ENCODE measurements at places on chromosomes 11 and 22.
A peak's percentile ranks its signal among the peaks of the same experiment; 100 is the strongest.

DNA sequence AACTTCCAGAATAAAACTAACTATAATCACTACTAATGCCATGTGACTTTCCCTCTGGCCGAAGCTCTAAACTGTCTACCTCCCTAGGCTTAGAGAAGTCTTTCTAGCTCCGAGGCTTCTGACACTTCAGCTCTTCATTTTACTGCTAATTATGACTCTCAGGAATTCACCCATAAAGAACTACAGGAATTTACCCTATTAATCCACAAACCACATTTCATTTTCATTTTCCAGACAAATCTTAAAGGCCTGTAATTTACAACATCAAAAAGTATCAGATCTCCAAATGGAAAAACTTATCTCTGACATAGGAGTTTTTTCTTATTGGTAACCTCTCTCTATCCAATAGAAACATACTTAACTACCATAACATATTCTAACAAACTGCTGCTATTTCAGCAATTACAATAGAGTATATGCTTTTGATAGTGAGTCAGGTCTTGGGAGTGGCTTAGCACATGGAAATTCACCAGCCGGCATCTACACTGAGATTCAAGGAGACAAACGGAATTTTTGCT is 33.4 kb downstream of the MRTFA start:
- DNase-seq, result no peak

GRCh38 chr11:132312701-132313111 is 942.3 kb downstream of the NTM start:
- DNase-seq, result no peak

DNA sequence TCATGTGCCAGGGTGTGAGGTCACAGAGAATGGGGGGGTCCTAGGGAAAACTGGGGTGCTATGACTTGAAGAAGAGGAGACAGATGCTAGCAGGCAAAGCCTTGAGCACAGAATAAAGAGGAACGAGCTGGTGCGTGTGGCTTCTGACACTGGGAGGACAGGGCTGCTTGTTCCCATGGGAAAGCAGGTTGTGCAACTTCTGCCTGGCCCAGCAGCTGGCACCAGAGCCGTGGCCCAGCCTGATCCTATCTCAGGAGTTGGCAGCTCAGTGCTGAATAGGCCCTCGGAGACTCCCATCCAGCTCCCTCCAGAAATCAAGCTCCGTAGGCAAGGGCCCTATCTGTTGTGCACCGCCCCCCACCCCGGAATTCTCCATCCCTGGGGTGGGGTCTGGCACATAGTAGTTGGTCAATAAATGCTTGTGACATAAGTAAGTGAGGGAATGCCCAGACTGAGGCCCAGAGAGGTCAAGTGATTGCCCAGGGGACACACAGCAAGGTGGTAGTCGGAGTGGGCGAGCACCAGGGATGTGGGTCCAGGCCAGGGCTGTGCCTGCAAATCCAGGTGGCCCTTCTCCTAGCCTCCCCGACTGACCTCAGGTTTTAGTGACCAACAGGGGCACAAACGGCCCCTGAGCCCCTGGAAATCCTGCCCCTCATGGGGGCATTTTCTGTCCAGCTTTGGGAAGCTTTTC is 19.5 kb upstream of the FADD start:
- no peak for DNase-seq

DNA sequence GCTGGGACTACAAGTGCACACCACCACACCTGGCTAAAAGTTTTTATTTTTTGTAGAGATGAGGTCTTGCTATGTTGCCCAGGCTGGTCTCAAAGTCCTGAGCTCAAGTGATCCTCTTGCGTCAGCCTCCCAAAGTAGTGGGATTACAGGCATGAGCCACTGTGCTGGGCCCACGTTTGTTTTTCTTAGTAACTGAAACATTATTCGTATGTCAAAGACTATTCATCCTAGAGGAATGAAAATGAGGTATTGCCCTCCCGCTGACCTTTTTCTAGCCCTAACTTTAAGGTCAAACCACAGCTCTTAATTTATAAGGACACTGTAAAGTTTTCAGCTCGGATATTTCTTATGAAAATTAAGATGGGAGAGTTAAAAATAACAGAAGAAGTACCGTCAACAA is 33.2 kb upstream of the PAX6 start:
- no peak for DNase-seq

DNA sequence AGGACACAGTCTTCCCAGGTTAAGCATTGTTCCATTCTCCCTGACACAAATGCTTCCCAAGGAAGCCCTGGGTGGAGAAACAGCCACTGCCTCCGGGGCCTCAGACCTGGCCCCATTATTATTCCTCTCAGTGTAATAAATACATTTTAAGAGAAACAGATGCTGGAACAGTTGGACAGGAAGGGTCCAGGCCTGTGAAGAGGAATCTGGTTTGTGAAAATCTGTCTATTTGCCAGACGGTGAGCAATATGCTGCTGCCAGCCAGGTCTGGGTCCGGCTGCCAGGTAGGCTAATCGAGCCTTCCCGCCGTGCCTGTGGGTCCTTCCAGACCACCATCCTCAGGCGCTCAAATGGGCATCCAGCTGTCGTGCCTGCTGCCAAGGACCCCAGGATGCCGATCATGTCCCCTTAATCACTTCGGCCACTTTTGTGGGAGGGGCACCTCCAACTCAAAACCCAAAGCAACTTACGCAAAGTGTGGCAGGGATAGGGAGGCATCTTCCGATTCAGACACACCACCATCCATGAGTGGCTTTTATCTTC is 528.4 kb downstream of the MIAT start:
- DNase-seq, result no peak

GRCh38 chr11:102243399-102243884 is 73.8 kb upstream of the BIRC3 start:
- no peak for DNase-seq

GRCh38 chr11:13315517-13316432 is 38.2 kb downstream of the BMAL1 start:
- no peak for DNase-seq

DNA sequence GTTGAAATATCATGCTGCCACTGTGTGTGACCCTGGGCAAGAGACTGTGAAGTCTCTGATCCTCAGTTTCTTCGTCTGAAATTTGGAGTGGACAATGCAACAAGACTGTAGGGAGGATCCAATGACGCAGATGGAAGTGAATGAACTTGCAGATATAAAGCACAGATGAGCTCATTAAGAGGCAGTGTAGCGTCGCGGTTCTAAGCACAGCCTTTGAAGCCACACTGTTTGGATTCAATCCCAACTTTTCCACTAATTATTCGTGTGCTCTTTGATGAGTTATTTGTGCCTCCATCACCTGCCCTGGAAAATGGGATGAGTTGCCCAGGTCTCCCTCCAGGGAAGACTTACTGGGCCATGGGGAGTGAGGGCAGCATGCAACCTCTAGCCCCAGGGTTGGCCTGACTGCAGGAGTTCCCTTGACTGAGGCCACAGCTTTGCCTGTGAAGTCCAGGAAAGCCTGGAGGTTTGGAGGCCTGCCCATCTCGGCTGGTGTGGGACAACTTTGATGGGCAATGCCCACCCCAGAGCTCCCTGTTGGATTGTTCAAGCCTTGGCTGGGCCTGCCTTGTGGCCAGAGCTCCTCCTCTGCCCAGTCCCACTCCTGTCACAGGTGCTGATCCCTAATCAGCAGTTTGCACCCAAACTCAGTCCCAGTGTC is 266.0 kb upstream of the B3GAT1 start:
- DNase-seq, result no peak

DNA sequence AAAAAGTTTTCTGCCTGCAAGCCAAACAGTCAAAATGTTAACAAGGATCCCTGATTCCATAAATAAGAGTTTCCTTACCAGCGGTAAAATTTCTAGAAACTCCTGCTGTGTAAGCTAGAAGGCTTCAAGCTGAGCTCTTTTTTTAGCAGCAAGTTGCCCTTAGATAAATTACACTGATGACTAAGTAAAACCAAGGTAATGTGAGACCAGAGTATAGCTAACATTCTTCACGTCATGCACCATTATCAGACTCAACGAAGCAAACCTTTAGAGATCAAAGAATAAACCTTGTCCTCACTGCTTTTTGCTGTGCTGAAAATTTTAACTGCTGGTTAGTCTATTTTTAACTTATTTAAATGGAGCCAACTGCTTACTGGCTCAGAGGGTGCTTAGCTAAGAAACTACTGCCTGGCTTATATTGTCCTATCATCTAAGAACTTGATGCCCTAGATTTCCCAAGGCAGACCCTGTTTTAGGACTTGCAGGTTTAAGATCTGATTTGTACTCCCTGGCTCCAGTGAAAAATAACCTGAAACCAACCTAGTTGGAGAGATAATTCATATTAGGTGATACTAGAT is 900.7 kb downstream of the JRKL start:
- no peak for DNase-seq

GRCh38 chr11:117145393-117145761 is 1.3 kb downstream of the PAFAH1B2 start:
- no peak for DNase-seq

DNA sequence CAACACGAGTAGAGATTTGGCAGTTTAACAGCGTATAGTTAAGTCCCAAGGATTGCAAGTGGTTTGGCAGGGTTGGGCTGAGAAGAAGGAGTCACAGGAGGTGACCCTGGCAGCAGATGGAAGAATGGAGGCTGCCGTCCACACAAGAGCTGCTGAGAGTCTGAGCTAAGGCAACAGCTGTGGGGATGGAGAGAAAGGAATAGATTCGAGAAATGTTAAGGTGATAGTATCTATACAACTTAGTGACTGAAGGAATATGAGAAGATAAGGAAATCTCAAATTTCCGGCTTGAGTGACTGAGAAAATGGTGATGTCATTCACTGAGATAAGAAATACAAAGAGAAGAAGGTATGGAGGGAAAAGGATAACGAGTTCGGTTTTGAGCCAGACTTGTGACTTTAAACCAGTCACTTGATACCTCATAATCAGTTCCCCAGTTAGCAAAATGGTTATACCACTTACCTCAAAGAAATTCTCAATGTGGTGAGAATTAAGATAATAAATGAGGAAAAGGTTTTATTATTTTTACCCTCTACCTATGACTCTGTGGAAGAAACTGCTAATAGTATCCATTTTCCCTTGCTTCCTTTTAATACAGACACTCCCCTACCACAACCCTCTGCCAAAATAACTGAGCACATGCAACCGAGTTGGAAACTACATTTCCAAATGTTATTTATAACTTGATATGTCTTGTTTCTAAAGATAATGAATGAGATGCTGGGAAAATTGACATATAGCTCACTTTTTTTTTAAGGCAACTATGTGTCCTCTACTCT is 30.7 kb downstream of the FAM168A start:
- no peak for DNase-seq

- DNase-seq, result no peak
These were observed 15.9 kb upstream of the GLYATL1 start for GRCh38 chr11:58923300-58923788.

DNA sequence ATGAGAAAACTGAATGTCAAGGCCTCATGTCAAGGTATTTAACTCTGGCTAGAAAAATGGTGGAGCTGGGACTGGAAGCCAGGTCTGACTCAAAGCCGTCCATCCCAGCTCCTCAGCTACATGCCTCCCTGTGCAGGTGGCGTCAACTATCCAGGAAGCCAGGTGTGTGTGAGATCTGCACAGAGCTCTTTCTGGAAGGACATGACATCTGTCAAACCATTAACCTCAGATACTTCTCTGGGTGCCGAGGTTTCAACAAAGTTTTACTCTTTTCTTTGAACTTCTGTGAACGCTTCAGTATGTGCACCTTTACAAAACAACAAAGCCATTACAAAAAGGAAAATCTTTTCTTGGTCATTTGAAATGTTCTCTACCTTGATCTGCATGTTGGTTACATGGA is 7.0 kb upstream of the CASTOR1 start:
- DNase-seq, result no peak

GRCh38 chr11:69445131-69445470 is 36.4 kb upstream of the LINC01488 start:
- no peak for DNase-seq

DNA sequence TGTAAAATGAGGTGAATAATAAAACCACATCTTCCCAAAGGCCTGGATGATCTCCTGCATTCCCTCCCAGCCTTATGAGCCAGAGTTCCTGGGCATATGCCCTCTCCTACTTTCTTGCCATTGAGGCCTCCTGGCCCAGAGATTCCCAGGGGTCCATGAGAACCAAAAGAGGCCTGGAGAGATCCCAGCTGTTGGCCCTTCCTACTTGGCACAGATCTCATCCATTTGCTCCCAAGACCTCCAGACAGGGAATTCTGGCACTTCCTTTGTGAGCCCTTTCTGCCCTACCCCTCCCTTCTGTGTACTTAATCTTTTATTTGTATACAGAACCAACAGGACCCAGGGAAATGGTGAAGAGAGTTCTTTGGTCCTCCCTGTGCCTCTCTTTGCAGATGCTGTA is 21.4 kb downstream of the POU2F3 start:
- no peak for DNase-seq

GRCh38 chr11:17581732-17582053 is 34.6 kb downstream of the OTOG start:
- no peak for DNase-seq

GRCh38 chr22:17597217-17597616 is 31.3 kb downstream of the ATP6V1E1 start:
- no peak for DNase-seq

DNA sequence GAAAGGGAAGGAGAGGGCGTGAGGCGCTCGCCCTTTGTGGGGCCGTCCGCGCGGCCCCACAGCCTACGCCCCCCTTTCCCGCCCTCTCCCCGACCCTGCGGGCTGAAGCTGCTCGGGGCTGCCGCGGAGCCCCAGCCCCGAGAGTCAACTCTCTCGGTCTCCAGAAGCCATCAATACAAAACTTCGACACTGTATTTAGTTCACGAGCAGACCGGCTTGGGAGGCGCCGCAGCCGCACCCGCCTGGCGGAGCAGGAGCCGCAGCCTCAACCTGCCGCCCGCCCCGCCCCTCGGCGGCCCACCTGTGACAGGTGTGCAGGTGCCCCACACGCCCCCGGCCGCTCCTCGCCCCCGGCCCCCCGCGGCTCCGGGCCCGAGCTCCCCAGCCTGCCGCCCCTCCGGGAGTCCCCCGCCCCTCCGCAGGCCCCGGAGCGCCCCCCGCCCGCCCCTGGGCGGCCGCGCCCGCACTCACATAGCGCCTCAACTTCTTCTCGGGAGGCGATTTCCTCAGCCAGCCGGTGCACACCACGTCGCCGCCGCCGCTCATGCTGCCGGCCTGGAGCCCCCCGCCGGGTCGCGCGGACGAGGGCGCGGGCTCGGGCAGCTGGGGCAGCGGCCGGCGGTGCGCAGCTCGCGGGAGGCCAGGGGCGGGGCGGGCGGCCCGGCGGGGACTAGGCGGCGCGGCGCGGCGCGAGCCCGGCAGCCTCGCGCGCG is at the start of gene GAB2:
Gene GAB2 (minus strand): TSS at position 646 of the 713 bp plus-strand sequence. CDS start 100 bp downstream, at position 546.
- DNase-seq, result peak; percentile 3
